ENCODE measurements at places on chromosomes 4 and X.

DNA sequence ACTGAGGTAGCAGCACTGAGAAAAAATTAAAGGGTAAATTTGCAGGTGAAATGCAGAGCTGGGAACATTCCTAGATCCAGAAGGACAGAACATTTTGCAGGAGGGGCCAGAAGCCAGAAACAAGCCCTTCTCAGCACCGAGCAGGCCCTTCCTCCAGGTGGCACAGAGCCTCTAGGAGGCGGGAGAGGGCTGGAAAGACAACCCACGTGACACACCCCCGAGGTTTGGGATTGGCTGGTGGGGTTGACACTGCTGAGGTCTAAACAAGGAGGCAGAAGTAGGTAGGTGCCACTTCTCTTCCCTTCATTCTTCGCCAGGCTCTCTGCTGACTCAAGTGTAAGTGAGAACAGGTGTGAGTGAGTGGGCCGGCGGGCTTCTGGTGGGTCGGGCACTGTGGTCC, at the start of gene PAGE4:
Gene PAGE4, plus strand, starts transcription at position 288 of the 400 bp plus-strand sequence. CDS start 1,126 bp downstream, outside the sequence.
- no peak for DNase-seq

DNA sequence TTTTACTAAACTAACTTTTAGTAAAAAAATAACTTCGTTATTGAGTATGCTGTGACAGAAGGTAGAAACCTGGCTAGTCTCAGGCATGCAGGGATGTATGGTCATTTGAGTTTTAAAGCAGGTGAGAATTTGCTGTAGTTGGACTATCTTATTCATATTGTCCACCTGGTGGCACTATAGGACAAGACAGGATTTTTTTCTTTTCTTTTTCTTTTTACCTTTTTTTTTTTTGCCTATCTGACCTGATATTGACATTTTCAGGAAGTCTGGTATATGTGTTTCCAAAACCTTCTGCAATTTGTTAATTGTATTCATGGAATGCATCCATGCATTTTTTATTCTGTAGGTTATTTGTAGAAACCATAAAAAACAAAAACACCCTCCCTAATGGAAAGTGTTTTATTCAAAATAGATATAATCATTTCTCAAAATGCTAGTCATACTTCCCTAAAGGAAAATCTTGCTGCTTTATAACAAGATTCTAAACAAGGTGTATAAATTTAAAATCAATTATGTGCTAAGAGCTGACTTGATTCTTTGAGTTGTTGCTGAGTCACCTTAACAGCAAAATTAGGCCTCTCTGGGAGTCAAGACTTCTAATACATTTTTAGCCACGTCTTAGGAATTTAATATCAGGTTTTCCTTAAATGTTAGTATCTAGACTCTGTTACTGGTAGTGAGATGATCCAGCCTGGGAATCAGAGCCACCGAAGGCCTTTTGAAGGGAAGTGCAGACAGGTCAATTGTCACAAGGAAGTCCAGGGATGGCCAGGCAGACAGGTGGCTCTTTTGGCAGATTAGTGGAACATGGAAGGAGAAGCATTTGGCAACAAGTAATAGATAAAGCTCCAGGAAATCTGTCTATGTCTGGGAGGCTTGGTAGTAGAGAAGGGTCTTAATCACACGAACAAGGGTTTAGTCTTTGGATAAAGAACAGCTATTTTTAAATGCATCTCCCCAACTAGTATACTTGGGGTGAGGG, 201.3 kb upstream of the GNPDA2 start:
- DNase-seq, result no peak

DNA sequence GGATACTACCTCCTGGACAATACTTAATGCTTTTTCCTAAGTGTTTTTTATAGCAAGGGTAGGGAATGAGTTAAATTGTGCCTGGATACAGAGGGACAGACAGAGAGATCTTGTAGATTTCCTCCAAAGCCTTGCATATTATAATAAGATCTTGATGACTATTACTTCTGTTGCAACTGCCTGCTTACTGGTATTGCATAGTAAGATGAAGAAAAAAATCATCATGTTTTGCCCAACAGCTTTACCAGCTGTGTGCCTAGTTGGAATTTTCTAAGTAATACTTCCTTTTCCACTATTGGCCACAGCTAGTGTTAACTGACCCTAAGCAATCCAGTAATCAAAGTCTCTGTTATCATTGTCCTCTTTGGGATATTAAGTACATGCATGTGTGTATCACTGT, 139.0 kb downstream of the DCK start:
- DNase-seq, result no peak

GRCh38 chr4:149465955-149466354, 349.7 kb downstream of the IQCM start:
- DNase-seq, result no peak

GRCh38 chrX:98480606-98481005, 1596.9 kb downstream of the RPA4 start:
- no peak for DNase-seq

DNA sequence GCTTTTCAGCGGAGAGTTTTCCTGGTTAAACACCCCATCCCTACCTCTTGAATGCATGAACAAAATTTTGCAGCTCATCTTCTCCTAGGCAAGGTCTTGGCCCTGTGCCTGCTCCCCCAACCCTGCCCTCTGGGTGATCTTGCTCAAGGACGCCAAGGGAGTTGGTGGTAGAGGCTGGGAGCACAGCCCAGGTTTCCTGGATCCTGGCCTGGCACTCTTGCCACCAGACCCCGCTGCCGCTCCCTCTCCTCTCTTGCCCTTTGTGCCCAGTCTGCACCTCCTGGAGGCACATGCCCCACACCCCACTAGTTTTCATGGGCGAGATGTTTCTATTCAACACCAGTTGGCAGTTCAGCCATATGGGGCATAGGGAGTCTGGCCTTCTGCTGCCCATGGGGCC, 37.3 kb downstream of the TSC22D3 start:
- no peak for DNase-seq

DNA sequence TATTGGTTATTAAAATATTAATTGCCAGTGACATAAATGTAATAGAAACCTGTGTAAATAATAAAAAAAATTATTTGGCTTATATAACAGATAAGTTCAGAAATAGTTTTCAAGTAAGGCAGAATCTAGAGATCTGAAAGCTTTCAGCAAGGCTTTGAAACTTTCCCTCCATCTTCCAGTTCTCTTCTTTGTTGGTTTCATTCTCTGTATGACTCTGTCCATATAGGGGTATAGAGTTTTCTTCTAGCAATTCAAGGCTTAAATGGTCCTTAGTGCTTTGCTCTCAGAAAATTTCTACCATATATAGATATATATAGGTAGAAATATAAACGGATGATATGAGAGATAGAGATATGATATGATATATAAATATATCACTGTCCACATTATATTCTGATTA, 160.5 kb upstream of the GABRA2 start:
- DNase-seq, result no peak

- no peak for DNase-seq
Measured at GRCh38 chrX:110210417-110211139, 107.3 kb downstream of the AMMECR1 start.

- DNase-seq, result no peak
Measured at GRCh38 chr4:148154769-148155168, 287.4 kb downstream of the NR3C2 start.

- no peak for DNase-seq
Measured at GRCh38 chrX:23822397-23822796, 39.4 kb downstream of the SAT1 start.

- DNase-seq, result peak; percentile 27
Measured at GRCh38 chr4:53592686-53593501, 1.6 kb upstream of the LNX1 start.

DNA sequence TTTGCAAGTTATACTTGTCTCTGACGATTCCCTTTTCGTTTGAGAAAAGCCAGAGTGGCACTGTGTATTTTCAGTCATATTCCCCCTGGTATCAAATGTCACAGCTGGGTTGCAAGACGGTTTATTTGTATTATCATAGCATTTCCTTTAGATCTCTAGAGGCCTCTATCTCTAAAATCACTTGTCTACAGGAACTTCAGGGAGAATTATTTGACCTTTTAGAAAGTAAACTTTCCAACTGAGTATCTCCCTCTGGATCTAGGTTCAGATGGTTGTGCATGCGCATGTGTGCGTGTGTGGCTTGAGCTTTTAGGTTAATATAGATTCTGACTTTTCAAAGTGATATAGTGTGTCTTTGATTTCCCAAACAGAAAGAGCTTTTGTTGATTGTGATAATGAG, 15.1 kb upstream of the TAB3 start:
- no peak for DNase-seq

- no peak for DNase-seq
Measured at GRCh38 chrX:147847999-147848398, 63.7 kb upstream of the FMR1 start.

GRCh38 chr4:152283801-152284470, 252.0 kb downstream of the FBXW7 start:
- DNase-seq, result no peak

DNA sequence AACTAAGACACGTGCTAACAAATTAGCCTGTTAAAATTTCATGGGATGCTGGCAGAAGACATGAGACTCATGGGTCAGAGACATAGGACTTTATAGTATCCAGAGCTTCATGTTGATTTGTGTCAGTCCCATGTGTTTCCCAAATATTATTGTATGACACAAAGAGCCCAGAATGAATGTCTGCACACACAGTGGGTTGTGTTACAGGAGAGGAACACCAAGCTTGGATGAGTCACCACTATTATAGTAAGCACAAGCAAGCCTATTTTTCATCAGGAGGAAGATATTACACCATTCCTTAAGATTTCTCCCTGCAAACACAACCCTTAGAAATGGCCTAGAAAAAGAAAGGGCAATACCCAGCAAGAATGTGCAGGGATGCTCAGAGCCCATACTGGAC, 15.4 kb downstream of the BBS12 start:
- no peak for DNase-seq

GRCh38 chr4:2537011-2537830, 774 bp downstream of the FAM193A start:
- peak; percentile 71 for DNase-seq

DNA sequence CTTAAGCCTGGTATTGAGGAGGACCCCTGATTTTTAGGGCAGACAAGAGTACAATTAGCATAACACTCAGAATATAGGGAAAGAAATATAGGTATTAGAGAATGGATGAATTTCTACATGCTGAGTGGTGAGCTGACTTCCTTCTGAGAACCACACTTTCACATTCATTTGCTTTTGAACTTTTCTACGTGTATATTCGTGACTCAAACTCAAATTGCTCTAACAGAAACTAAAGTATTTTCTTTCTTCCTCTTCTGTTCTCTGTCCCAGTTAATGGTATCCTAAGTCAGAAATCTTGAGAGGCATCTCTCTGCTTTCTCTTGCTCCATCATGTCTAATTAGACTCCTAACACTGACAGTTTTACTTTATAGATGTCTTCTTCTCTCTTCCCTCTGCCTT, 103.2 kb upstream of the CITED1 start:
- DNase-seq, result no peak

- DNase-seq, result no peak
Measured at GRCh38 chrX:115939636-115940160, 230.8 kb upstream of the AGTR2 start.

- no peak for DNase-seq
Measured at GRCh38 chr4:1050486-1051213, 39.2 kb downstream of the FGFRL1 start.

DNA sequence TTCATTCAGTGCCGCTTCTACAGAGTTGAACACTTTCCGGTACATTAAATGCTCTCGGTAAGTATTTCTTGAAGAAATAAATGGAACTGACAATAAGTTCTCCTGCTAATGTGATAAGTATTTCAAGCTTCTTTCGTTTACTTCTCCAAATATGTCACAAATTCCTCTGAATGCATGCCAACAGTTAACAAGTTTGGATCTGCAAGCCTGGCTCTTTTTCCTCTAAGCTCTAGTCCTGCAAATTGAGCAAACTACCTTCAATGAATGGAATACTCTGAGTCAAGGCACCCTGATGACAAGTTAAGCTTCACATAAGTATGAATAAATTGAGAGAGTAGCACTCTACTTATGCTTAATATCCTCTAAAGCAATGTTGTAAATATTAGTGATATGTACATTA, 403.6 kb downstream of the PDGFC start:
- DNase-seq, result no peak

DNA sequence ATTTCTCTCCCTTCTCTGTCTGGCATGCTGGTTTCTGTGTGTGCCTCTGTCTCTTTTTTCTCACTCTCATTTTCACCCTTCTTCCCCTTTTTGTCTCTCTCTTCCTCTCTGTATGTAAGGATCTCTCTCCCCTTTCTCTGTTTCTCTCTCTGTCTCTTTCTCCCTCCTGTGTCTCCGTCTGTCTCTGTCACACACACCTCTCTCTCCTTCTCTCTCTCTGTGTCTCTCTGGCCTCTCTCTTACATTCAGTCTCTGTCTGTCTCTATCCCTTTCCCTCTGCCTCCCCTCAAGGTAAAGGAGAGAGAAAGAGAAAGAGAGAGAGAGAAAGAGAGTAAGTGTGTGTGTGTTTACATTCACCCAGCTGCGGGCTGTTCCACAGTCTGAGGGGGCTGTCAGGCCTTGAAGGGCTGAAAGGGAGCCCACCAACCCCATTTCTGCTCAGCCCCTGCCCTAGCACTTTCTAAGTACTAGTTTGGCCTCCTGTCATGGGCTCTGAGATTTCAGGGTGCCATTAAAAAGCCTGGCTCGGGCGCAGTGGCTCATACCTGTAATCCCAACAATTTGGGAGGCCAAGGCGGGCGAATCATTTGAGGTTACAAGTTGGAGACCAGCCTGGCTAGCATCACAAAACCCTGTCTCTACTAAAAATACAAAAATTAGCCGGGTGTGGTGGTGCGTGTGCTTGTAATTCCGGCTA, 9.6 kb upstream of the TSPYL2 start:
- DNase-seq, result no peak

- no peak for DNase-seq
Measured at GRCh38 chrX:136310411-136310810, 9.6 kb downstream of the ADGRG4 start.

DNA sequence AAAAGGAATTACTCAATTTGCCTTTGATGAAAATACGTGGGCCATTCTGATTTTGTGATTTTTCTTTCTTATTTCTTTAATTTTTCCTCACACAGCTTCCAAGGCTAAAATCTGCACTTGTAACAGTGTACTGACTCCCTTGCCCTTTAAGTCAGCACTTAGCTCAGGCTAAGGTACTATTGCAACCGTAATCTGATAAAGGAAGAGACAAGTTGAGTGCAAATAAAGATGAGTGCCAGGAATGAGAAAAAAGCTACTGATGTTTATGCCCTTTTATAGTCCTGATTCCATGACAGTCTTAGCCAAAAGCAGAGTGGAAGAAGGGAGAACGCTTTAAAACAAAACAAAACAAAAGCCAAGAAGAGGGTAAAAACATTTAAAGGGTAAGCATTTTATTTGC, 6.0 kb downstream of the DMD start:
- no peak for DNase-seq

GRCh38 chr4:89837385-89837992, 528 bp upstream of the SNCA start:
- no peak for DNase-seq

DNA sequence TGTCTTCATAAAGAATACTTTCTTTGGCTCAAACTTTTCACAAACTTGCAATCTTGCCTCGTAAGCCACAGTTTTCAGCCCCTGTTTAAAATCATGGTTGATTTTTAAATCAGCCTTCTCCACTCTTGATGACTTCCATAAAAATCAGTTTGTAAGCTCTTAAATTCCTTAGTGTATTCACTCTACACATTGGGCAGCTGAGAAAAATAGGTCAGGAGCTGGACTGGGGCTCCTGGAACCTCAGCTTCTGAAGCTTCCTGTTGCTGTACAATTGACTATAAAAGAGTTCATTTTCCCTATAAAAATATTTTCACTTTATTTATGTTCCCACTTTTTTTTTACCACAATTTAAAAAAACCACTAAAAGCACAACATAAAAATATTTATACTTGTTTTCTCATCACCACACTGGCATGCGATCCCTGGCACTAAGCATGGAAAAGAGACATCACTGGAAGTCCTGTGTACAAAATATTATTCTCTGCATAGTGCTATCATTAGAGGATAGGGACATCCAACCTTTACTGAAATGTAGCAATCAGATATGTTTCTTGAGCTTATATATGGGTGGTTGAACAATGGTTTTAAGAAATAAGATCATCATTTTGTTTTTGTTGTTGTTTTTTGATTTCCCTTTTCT, 345.7 kb downstream of the FBXO8 start:
- no peak for DNase-seq
